ENCODE measurements at places on chromosomes 13 and 19.

- no peak for DNase-seq
These were observed 1.8 kb downstream of the HDGFL2 start for GRCh38 chr19:4473763-4474513.

DNA sequence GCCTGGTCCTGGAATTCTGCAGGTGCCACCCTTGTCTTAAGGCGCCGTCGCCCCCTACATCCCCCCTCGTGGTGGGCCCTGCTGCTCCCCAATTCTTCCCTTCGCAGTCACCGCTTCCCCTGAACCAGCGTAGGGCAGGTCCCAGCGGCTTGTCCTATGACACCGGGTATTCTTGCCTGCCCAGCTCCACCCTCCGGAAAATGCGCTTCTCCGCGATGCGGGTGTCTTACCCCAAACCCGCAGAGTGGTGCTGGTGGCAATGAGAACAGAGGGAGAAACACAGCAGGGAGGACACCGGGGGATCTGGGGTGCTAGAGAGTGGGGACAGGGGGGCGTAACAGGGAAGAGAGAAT lies 9.0 kb downstream of the ZNF808 start:
- peak; percentile 10 for DNase-seq

- DNase-seq = no peak
These were observed 1.4 kb downstream of the LGALS14 start for GRCh38 chr19:39705578-39706188.

DNA sequence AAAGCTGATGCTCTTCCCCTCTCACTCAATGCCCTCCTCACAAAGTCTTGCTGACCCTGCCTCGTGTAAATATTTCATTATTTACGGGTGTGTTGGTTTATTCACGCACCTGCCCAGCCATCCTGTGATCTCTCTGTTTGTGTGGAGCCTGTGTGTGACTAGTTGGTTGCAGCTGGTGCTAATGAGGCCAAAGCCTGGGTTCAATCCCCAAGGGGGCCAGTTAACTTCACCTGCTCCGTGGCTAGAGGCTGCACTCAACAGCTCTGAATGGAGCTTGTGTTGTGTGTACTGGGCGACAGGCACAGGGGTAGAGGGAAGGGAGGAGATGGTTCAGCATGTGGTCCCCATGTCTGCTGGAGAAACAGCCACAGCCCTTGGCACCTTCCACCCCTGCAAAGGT lies 109.5 kb downstream of the DNAJC15 start:
- no peak for DNase-seq

DNA sequence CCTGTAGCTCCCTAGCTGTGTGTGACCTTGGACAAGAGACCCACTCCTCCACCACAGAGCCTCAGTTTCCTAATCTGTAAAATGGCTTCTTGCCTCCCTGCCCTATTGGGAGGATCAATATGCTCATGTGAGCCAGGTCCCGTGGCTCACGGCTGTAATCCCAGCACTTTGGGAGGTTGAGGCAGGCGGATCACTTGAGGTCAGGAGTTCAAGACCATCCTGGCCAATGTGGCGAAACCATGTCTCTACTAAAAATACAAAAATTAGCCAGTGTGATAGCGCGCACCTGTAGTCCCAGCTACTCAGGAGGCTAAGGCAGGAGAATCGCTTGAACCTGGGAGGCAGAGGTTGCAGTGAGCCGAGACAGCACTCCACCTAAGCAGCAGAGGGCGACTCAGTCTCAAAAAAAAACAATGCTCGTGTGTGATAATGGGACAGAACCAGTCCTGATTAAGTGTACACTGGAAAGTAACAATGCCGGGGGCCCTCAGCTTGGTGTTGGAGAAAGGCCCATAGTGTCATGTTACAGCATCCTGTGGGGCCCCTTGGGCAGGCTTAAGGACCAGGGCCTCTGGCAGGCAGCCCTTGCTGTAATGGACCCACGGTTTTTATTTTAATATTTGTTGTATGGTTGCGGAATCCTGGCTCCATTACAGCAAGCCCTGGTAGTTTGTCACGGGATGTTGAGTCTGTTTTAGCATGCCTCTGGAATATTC lies 6.8 kb downstream of the RPS11 start:
- DNase-seq = no peak

DNA sequence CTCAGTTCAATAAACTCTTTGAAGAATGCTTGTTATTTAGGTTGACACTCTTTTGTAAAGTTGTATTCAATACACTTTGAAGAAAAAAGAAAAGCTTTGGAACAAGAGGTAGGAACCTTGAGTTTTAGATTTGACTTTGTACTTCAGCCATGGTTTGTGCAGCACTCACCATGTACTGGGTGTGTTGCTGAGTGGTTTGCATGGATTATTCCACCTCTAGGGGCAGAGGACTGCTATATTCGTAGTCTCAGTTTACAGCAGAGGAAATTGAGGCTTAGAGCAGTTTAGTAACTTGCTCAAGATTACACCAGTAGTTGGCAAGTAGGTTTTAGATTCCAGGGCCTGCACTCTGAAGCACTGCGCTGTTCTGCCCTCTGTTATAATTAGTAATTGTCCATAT lies 68.8 kb downstream of the DNAJC3 start:
- DNase-seq = no peak

DNA sequence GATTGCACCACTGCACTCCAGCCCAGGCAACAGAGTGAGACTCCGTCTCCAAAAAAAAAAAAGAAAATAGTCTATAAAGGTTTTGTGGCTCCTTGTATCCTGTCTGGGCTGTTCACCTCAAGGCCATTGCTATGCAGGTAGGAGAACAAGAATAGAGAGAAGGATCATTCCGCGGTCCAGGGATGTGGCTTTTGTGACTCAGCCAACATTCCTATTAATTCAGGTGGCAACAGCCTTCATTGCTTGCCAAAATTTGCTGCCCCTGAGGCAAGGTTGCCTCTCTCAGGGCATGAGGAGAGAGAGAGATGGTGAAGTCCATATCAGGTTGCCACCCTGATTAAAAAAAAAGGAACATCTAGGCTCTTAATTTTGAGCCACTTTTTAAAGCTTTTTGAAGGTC lies 8.0 kb downstream of the ZNF551 start:
- DNase-seq = no peak

- no peak for DNase-seq
These were observed 7.5 kb upstream of the DMWD start for GRCh38 chr19:45800070-45800553.

GRCh38 chr19:48333467-48334384 lies 8.4 kb downstream of the EMP3 start:
- DNase-seq = peak; percentile 89

DNA sequence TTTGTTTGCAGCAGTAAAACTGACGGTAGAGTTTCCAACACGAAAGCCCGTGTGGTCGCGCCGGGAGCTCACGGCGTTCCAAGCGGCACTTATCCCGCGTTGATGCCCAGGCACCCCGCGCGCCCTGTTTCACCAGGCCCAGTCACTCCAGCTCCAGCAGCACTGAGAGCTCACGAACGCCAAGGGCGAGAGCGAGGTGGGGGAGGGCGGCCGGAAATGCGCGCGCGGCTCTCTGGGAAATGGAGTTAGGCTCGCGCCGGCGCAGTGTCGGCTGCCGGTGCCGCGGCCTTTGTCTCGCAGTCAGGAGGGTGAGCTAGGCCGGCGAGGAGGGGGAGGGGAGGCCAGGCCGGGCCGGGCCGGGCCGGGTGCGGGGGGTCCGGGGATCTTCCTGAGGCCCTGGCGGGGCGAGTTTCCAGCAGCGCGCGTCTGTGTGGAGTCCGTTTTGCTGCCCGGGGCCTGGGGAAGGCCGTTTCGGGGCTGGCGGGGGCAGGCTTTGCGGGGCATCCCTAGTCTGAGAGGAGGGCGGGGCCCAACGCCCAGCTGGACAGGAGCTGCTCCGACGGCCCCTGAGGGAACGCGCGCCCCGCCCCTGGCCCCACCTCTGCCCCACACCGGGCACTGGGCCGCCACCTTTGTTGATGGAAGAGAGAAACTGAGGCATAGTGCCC lies at the start of gene ZNF135:
TSS of gene ZNF135 (plus strand) at position 280 of the 668 bp plus-strand sequence. CDS start 721 bp downstream, outside the sequence.
- DNase-seq = peak; percentile 13

- no peak for DNase-seq
These were observed 168.3 kb downstream of the PCDH20 start for GRCh38 chr13:61247149-61247936.

DNA sequence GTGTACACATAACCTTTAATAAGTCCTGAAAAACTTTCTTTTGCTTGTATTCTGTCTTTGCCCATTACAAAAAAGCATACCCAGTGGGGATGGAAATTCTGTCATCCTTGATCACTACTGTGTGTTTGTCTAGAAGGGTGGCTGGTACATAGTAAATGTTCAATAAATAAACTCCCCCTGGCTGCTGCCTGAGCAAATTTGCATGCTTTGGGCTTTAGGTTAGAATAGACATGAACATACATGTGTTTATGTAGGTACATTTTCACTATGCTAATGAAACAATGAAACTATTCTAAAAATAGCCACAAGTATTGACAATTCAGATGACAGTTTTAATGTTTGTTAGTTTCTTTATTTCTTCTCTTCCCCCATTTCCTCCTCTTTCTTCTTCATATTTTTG lies 36.1 kb downstream of the TNFSF13B start:
- no peak for DNase-seq

- no peak for DNase-seq
These were observed 9.1 kb downstream of the NFIC start for GRCh38 chr19:3375221-3376090.

GRCh38 chr13:76958841-76959432 lies 10.6 kb downstream of the ACOD1 start:
- DNase-seq = no peak

DNA sequence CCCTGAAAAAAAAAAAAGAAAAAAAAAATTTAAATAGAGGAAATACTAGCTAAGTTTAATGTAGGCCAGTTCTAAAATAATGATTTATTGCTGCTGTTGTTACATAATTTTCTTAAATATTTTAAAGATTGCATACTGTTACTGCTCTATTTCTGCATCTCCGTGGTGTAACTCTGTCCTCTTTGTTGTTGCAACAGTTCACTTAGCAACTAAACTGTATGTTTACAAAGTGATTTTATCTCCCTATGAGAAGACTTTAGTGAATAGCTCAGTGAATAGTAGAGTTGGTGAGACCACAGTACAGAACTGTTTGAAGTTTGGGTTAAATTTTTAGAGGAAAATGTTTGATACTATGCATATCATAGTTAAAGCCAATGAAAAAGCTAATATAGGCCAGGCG lies 19.4 kb downstream of the BRCA2 start:
- DNase-seq = no peak

DNA sequence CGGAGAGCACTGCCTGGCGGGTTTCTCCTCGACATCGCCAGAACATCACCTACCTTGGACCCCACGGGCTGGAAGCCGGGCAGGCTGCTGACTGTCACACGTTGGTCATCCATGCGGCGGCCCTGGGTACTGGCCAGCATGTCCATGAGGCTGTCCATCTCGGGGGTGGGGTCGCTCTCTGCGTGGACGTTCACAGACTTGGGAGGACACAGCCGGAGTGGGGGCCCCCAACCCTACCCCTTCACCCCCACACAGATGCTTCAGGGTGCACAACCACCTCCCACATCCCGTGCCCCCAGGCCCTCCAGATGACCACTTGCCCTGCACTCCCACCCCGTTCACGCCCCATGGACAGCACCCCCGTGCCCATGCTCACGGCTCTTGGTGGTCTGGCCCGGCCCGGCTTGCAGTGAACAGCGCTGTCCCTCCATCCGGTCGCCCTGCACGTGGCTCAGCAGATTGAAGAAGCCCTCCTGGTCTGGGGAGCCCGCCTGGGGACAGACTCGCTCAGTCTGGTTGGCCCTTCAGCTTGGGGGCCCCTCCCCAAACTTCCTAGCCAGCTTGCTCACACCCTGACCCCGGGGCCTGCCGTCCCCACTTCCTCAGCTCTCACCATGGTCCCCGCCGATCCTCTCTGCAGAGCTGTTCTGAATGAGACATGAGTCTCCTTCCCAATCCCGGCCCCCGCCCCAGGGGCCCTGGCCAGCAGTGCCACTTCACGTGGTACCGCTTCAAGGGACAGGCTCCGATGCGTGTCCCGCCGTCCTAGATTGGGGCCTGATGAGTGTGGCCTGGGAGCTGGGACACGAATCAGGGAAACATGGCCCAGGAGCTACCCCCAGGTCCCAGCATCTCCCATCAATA lies 947 bp downstream of the PCP2 start:
- no peak for DNase-seq

- no peak for DNase-seq
These were observed 5.4 kb downstream of the COL4A2 start for GRCh38 chr13:110312339-110313031.

DNA sequence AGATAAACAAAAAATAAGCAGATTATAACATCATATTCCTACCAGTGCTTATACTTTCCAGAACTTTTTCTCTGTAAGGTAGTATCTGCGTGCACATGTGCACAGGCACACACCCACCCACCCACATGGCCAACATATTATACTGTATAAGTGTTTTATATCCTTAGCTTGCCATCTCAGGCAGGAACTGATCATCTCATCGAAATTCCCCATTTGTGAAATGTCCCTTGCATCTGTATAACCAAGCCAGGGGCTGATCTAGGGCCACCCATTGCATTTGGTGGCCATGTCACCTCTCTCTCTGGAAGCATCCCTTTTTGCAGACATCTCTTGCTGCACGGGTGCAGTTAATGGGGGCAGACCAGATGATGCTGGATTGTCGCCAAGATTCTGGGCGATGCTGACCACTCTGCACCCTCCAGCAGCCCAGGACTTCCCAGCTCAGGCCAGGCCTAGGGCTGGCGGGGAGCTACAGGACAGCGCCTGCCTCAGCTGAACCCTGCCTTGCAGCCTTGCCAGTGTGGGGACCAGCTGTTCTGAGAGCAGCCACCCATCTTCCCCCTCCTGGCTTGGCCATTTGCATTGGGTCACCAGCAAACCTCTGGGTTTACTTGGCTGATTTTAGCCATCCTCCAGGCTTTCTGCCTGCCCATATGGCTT lies 95.9 kb downstream of the SLC7A1 start:
- DNase-seq = no peak

DNA sequence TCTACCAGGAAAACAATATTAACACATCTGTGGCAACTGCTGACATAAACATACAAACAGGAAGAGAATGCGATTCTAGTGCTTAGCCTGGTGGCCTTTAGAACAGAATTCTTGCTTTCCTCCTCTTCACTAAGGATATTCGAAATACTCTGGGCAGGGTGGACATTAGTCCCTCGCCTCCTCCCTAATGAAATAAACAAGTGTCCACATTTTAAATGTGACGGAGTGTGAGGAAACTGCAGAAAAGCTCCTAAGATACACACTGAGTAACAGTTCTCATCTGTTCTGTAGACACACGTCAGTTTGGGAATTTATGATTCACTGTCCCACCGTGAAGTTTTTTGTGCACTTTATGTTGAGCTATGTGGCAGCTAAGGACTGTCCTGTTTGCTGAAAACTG lies 639 bp downstream of the STARD13 start:
- no peak for DNase-seq

DNA sequence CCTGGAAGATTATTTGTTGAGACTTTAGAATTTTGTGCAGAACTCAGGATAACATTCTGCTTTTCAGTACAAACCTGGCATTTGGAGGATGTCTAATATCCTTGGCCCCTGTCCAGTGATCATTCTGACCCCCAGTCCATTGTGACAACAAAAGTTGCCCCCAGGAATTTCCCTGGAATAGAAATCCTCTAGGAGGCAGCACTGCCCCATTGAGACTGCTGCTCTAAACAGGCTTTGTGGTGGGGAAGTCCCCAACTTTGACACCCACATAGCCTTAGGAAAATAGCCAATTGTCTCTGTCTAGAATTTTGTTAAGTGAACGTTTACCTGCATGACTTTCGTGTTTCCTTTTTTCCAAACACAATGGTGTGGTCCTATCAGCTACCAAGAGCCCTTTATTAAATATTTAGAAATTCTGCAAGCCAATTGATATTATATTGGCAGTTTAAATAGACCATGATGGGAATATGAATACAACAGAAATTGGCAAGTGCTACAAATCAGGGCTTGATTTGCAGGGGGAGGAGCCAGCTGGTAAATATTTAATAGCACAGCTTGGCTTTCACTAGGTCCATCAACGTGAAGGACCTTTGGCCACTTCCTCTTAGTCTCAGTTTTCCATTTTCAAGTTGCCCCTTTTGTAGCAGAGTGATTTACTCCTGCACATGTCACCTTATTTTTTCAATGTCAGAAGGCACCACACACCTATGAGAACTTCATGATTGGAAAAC lies 451.7 kb downstream of the EFNB2 start:
- DNase-seq = no peak
